ENCODE measurements at places on chromosomes 11 and 22.
A peak's percentile ranks its signal among the peaks of the same experiment; 100 is the strongest.

DNA sequence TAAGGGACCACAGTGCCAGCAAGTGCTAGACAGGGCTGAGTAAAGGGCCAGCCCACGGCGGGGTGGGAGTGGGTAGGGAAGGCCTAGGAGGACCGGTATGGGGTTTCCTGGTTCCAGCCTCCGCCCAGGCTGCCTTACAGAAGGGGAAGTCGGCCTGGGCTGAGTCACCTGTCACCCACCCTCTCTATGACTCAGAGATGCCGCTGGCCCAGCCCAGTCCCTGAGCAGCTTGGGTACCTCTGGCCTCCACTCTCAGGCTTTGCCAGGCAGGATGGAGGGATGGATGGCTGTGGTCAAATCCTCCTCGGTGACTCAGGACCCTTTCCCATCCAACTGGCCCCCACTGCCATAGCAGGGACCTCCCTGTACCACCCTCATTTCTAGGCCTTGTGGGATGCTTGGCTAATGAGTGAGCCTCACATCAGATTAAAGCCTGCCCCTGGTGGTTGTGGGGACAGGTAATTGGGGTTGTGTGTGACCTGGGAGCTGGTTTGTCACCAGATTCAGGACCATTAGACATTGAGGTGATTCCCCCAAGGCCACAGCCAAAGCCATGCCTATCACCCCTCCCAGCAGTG, 13.9 kb downstream of the SLC35E4 start:
- DNase-seq = peak; percentile 82

GRCh38 chr22:26767351-26768155, 110.2 kb downstream of the MIAT start:
- DNase-seq = no peak

DNA sequence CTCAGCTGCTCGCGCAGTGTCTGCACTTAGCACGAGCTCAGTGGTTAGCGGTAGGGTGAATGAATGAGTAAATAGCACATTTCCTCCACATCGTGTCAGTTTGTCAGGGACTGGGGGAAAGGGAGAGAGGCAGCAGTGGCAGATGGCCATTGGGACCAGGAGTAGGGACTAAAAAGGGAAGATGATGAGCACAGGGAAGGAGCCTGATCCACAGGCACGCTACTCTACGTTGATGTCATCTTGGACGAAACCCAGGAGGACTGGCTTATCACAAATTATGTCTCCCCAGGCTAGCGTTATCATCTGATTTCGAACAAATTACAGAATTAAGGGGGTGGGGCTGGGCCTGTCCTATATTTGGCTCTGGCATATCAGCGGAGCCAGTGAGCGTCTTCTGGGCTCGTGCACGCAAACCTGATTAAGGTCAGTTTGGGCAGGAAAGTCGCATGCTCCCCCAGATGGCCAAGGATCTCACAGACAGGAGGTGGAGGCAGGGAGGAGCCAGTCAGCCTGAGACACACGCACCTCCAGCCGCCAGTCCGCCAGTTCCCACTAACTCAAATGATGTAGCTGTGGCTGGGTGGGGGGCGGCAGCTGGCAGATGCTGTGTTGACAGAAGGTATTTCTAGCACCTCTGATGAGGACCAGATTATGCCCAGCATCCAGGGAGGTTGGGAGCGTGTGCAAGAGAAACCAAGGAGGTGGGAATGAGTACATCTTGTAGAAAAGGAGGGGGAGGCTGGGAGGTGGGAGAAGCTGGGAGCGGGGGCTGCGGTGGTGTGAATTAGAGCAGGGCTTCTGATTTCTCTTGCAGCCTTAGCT, 97.4 kb upstream of the PRDM11 start:
- DNase-seq = no peak

DNA sequence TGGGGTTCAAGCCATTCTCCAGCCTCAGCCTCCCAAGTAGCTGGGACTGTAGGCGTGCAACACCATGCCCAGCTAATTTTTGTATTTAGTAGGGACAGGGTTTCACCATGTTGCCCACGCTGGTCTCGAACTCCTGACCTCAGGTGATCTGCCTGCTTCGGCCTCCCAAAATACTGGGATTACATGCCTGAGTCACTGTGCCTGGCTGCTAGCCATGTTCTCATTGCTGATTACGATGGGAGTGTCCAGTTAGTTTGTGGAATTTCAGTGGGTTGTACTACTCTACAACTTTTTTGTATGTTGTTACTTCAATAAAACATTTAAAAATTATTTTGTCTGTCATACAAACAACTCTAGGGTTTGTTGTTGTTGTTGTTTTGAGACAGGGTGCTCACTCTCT, 4.8 kb upstream of the VPS11 start:
- no peak for DNase-seq

DNA sequence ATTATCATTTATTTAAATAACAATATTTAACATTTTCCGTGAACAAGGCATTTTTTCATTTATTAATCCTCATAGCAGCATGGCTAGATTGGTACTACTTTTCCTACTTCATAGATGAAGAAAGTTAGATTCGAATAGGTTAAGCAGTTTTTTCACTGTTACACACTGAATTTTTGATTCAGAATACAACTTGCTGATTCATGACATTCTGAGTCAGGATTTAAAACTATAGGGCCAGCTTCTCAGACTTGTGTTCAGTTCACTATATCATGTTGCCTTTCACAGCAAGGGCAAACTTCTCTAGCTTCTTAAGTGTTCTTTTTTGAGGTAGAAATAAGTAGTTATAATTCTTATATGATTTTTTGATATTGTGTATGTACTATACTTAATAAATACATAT, 31.5 kb downstream of the CYP2R1 start:
- no peak for DNase-seq

DNA sequence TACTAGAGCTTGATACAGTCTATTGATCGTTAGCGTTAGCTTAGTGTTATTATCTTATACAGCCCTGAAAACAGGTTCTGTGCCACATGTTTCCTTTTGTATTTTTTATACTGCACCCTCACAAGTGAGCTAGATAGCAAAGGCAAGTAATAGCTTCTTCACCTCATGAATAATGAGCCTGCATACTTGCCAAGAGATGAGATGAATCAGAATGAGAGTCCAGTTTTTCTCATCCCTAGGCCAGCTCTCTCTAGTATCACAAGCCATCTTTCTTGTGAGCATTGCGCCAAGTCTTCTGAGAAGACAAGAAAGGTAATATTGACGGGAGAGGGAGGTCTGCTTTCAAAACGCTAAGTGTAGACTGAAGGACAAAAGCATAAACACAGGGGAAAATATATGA, 8.7 kb upstream of the CARD18 start:
- no peak for DNase-seq

GRCh38 chr11:4763096-4763495, 6.6 kb downstream of the OR51F1 start:
- DNase-seq = no peak

DNA sequence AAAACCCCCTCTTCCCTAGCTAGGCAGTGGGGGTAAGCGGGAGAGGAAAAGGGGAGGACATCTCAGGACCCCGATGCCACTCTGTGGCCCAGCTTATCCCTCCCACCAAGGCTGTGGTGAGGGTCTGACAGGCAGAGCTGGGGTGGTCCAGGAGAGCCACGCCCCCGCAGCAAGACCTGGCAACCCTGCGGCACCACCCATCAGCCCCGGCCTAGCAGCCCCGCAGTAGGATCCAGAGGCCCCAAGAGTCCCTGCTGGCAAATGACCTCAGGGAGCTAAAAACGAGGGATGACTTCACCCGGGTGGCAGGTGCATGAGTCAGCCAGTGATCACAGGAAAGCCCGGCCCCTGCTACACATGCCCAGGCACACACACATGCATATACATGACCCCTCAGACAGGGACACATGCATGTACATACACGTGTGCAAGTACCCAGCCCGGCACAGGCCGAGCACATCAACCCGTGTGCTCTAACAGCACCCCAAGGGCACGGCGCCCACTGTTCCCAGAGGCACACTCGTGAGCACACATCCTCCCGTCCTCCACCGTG, 32.3 kb downstream of the ARVCF start:
- no peak for DNase-seq

- no peak for DNase-seq
These were observed 36.5 kb upstream of the MOB2 start for GRCh38 chr11:1523077-1523476.

- DNase-seq = no peak
These were observed 60.3 kb upstream of the POU2AF2 start for GRCh38 chr11:111185266-111185665.

- peak; percentile 50 for DNase-seq
These were observed 31.4 kb downstream of the CREB3L1 start for GRCh38 chr11:46308631-46309419.

GRCh38 chr22:24427500-24428164, at the start of gene ADORA2A:
Gene ADORA2A, plus strand, starts transcription at chr22:24427599. Its CDS starts 5,806 bp downstream, at chr22:24433405.
- DNase-seq = peak; percentile 67

GRCh38 chr22:38455530-38456271, 702 bp upstream of the KCNJ4 start:
- no peak for DNase-seq

DNA sequence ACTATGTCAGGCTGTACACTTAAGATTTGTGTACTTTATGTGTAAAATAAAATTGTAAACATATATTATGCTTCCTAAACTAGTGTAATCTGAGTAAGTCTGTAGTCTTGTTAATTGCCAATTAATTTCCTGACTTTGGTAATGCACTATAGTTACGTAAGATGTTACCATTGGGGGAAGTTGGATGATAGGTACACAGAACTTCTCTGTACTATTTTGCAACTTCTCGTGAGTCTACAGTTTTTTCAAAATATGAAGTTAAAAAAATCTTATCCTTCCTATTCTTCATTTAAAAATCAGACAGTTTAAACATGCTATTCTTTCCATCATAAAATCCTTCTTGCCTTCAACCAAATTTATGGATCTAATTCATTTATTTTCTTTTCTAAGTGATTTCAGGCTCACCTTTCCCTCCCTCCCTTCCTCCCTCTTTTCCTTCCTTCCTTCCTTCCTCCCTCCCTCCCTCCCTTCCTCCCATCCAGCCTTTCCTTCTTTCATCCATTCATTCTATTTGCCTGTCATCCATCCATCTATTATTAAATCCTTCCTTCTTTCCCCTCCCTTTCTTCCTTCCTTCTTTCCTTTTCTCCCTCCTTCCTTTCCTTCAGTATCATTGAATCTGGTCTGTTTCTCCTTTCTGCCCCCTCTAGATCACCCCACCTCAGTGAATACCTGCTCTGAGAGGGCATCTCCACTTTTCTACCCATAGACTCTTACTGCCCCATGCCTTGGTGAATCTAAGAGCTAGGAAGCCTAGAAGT, 22.1 kb upstream of the ASCC2 start:
- DNase-seq = no peak

DNA sequence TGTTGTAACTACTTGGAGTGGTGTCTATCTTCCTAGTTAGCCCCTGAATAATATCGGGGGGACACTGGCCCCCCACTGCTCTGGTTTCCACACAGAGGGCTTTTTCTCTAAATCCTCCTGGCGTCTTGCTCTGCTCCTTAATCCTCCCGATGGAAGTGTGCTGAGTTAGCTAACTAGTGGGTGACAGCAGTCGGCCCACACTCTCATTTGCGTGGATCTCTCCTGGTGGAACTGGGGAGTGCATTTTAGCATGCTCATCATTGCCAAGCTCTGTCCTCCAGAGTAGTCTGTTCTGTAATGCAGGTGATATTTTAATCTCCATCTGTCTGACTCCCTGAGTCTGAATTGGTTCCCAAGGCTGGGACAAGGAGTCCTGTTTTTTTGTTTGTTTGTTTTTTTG, 46.1 kb upstream of the RASSF10 start:
- DNase-seq = no peak

GRCh38 chr11:61092908-61093763, 9.2 kb upstream of the CD5 start:
- DNase-seq = no peak

GRCh38 chr11:2099516-2100349, 39.5 kb downstream of the IGF2 start:
- DNase-seq = no peak

GRCh38 chr11:129814244-129815014, 1.2 kb upstream of the TMEM45B start:
- peak; percentile 57 for DNase-seq

GRCh38 chr11:18105086-18105801, 638 bp downstream of the SAAL1 start:
- DNase-seq = no peak

DNA sequence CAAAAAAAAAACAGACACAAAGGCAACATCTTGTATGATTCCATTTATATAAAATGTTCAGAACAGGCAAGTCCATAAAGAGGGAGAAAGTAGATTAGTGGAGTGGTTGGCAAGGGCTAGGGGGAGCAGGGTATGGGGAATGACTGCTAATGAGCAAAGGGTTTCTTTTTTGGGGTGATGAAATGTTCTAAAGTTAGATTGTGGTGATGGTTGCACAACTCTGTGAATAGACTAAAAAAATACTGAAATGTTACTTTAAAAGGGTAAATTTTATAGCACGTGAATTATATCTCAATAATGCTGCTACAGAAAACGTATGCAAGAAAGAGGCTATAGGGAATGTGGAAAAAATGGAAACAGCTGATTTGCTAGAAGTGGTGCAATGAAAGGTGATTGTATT, 155.1 kb downstream of the TENM4 start:
- DNase-seq = no peak

DNA sequence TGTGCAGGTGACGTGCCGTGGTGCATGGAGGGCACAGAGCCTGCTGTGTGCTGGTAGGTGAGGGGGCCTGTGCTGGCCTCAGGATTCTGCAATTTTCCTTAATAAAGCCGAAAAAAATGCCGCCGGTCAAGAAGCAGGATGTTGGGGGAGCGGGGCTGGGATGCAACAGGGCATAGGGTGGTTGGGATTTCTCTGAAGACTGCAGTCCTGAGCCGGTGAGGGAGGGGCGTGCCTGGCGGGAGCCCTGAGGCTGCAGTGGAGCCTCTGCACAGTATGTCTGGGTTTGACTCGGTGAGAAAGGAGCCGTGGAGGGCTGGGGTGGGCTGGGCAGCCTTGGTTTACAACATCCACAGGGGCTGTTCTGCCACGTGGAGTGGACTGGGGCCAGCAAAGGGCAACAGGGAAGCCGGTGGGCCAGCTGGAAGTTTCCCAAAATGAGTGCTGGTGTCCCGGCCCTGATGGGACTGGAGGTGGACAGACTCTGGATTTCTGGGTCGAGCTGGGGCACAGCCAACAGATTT, 1.3 kb downstream of the CDHR5 start:
- DNase-seq = no peak

- DNase-seq = no peak
These were observed 112.8 kb upstream of the C11orf87 start for GRCh38 chr11:109309153-109309552.

DNA sequence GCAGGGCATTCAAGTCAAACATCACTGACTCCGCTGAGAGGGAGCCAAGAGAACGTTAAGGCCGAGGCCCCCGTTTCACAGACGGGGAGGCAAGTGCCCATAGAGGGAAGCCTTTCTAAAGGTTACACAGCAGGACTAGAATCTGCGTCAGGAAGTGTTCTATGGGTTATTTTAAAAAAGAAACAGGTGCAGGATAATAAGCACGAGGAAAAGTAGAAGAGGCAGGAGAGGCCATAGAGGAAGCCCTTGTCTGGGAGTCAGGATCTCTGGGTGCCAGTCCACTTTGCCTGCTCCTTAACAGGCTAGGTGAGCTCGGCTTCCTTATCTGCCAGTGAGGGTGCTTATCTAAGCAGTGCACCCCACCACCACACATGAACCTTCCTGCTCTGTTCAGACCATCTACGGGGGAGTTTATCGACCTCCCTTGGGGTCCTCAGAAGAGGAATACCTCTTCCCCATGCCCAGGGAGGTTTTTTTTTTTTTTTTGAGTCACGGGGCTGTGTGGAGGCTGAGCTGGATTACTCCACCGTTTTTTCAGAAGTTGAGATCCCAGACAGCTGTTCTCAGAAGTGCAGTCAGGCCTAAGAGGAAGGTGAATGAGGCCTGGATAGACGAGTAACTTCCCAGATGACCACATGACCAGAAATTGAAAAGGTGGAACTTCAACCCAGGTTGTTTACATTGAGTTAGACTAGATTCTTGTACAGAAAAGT, 1.2 kb upstream of the FCHSD2 start:
- DNase-seq = no peak

Measured in activated T-helper 9 cell treated with anti-CD3 and anti-CD28 coated beads, Interleukin-2, amount 50 U/mL, for 16 hours (primary cell).